ENCODE measurements at places on chromosomes 3 and 15. TPM values are rescaled to one million over a fixed set of nuclear protein-coding genes. Genes with fewer than 3 reads are reported as not detected.

Gene TP63
- total RNA-seq: under 0.01 TPM

Gene SLC22A14
- 0.86 TPM for total RNA-seq

Gene CNTN4
- total RNA-seq: 6.9 TPM

Gene GPR62
- total RNA-seq: under 0.01 TPM

Gene ZNF385D
- 0.64 TPM for total RNA-seq

Gene HCN4
- total RNA-seq: not detected

Gene TBC1D2B
- total RNA-seq: 52.2 TPM
